ENCODE measurements at places on chromosomes 12 and 14. TPM values are rescaled to one million over a fixed set of nuclear protein-coding genes. Genes with fewer than 3 reads are reported as not detected.

Gene PCED1B
- 0.99 TPM for total RNA-seq

DNA sequence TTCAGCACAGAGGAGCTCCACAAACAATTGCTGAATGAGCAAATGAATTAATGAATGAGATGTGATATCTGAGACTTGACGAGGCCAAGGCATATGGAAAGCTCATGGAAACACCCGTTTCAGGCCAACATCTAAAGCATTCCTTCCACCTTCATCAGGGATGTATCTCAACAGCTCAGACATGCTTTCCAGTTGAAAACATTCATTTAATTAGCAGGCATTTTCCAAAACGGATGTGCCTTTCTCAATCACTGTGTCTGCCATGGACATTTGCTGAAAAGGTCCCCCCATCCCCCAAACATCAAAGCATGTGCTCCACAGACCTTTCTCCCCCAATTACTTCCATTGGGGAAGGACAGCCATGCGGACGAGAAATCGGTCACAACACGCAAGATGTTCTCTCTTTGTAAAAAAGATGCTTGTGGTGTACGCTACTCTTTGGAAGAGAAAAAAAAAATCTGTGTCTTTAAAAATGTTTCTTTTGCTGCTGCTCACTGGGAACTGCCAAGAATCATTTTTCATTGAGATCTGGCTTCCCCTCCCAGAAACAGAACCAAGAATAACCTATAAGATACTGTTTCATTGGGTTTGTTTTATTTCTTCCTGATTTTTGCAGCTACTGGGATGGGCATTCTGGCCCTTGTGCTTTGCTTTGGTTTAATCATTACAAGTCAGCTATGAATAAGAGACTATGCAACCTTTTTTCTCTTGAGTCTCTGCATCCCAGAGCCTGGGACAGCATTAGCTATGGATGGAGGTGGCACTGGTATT lies 528.2 kb downstream of the MED13L start:
- DNase-seq, result no peak

DNA sequence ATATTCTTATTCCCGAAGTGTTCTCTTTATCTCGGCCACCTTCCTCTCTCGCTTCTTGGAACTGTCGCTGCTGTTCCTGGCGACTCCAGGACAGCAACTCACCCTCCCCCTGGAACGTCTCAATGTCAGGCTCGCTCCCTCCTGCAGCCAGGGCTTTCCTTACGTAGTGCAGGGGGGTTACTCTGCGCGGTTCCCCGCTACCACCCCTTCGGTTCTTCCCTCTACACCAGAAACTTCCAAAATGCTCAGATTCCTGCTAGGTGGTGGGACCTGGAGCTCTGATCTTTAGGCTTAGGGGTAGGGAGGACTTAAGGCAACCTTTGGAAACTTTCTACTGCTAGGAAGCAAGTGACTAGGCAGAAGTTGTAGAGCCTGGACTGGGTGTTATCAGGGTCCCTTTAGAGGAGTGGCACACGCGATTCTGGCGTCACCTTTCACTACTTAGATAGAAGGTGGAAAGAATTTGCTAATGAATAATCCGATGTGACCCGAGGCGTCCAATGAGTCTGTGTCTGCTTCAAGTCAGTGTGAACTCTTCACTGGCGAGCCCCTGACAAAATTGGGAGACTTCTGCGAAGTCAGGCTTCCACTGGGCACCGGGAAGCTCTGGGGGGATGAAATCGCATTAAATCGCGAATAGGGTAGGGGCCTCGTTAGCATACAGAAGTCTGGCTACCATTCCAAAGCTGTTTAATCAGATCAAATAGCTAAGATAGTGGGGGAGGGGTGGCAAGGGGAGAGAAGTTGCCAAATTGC lies 900 bp upstream of the DPF3 start:
- no peak for DNase-seq

DNA sequence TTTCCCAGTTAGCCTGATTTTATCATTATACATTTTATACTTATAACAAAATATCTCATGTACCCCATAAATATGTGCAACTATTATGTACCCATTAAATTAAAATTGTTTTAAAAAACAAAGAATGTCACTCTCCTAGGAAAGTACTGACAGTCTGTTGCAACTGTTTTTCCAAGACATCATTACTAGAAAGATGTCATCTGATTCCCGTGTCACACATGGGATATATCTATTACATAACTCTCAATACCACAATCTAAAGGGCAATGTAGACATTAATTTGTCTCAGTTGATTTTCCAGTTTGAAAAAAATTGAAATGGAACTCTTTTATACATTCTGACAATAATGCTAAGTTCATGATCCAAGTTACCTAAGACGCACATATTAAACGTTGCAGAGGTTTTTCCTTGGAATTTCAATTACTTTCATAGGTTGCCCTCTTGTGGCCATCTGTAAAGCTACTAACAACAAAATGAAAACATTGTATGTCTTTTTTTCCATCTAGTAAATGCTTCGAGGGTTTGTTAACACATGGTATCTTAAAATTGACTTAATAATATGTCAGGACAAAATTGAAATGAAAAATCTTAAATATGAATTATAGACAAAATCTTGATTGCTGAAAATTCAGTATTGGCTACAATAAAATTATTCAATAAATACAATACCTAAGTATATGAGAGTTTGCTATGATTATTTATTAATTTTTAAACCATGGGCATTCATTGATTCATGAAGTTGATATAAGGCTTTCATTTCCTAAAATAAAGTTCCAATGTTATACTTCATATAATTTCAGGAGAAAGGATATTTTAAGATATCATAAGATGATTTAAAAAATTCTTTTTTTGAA lies 131.6 kb downstream of the PPFIA2 start:
- no peak for DNase-seq

- DNase-seq, result no peak
Observed at GRCh38 chr12:49843411-49843810, 505 bp upstream of the BCDIN3D start.

Measured in esophagus muscularis mucosa (tissue), 4 donors.